Naive thymus-derived CD4-positive, alpha-beta T cell (primary cell): ENCODE measurements at places on chromosomes 1 and 21.
A peak's percentile ranks its signal among the peaks of the same experiment; 100 is the strongest.

DNA sequence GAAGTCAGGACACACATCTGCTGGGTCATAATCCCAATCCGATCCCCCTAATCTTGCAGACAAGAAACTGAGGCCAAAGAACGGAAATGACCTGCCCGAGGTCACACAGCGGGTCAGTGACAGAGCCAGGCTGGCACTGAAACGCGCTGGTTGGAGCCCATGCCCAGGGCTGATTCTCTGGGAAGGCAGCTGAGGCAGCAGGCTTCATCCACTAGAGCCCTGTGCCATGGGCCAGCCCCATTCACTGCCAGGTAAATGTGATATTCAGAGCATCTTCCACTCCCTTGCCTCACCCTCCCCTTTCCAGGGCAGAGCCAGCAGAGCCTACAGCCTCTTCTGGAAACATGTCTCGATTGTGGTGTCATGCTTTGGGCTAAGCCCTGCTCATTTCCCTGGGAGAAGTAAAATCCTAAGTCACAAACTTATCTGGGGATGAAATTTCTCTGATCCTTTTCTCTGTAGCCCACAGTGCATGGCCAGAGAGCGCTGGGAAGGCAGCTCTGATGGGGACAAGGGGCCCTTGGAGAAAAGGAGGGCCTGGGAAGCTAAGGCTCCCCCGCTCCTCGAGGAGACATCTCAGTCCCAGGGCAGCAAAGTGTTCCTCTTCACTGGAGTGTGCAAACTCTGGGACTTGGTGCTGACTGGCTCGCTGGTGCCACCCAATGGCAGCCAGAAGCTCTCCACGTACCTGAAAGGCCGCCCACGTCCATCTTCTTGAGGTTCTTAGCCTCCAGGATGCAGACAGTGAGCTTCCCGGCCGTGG is 110.4 kb downstream of the SYT2 start:
- DNase-seq = no peak

DNA sequence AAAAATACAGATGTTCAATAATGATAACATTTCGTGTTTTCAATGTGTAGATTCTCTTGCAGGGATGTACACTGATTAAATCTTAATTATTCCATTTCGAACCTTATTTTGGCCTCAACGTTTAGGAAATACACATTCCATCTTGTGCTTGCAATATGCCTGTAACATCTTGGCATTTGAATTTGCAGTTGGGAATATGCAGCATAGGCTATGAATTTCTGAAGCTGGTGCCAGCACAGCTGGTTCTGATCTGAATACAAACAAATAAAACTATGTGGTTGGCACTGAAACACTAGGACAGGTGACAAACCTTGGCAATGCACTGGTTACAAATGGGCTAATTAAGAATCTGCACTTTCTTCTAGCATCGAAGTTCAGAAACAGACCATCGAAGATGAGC is 108.4 kb downstream of the ERG start:
- no peak for DNase-seq

GRCh38 chr1:232589812-232590743 is 39.9 kb downstream of the SIPA1L2 start:
- DNase-seq = no peak

GRCh38 chr21:42381347-42381984 is 14.4 kb downstream of the TMPRSS3 start:
- DNase-seq = no peak

GRCh38 chr1:62790716-62791115 is 6.8 kb downstream of the ATG4C start:
- no peak for DNase-seq

GRCh38 chr1:102163799-102164198 is 167.1 kb upstream of the OLFM3 start:
- DNase-seq = no peak

- no peak for DNase-seq
Observed at GRCh38 chr1:41650028-41650880, 165.8 kb upstream of the EDN2 start.

GRCh38 chr1:67561704-67562113 is 123.3 kb upstream of the GADD45A start:
- peak; percentile 80 for DNase-seq

- DNase-seq = no peak
Observed at GRCh38 chr1:180387413-180387812, 115.0 kb downstream of the ACBD6 start.

DNA sequence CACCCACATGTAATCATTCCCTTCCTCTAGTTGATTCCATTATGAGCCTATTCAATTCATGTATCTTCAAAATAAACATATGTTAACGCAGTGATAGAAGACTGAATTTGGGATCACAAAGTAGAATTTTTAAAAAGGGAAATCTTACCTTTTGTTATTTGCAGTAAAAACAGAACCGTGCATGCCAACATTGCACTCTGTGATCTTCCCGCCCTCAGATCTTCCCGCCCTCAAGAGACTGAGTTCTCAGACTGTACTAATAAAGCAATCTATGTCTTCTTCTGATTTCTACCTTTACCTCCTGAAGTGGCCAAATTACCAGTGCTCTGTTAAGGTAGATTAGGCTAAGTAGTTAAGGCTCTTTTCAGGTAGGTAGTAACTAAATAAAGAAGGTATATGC is 3.6 kb upstream of the SUCO start:
- DNase-seq = no peak

DNA sequence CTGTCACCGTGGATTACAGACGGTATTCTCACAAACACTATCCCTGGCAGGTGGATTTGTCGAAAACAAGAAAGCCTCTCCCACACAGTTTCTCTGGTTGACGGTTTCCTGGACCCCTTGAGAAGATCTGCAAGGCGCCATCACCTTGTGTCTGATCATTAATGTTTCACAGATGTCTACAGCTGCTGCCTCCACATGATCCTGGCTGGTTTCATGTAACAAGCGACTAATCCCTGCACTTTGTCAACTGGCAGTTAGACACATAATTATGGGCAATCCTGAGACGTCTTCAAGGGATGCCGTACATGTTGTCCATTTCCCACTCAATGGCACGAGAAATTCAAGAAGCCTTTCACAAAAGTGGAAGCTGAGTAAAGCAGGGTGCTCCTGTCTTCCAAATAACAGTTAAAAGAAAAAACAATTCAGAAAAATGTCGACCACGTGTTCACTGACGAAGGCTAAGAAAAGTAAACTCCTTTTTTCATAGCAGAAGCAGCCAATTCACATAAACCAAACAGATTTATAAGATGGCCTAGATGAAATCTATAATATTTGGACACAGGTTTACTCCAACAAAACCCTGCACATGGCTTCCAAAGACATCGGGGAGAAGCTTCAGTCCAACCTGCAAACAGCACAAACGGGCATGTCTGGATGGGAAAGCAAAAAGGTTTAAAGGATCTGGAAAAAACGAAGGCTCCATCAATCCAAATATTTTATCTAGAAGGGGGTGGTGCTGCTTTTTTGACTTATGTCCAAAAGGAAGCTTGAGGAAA is 52.2 kb downstream of the CAPZB start:
- no peak for DNase-seq

GRCh38 chr1:89669441-89669840 is 36.5 kb downstream of the LRRC8C start:
- DNase-seq = no peak

GRCh38 chr1:116966791-116967190 is 34.8 kb upstream of the CD101 start:
- no peak for DNase-seq

GRCh38 chr1:163273766-163274441 is 47.9 kb upstream of the NUF2 start:
- DNase-seq = no peak

DNA sequence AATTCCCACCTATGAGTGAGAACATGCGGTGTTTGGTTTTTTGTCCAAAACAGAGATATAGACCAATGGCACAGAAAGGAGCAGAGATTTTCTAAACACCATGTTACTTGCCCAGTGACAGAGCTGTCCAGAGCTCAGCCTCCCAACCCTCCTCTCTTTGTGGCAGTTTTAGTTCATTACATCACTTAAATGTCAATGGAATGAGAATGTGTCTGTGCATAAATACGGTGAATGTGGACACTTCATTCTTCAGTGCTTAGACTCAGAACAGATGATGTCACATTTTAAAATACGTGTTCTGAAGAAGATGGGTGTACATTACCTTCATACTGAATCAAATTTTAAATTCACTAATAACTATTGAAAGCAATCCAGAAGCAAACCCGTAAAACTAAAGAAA is 374.9 kb downstream of the DSCAM start:
- DNase-seq = no peak

- no peak for DNase-seq
Observed at GRCh38 chr1:222801067-222801466, 13.8 kb upstream of the DISP1 start.

- no peak for DNase-seq
Observed at GRCh38 chr1:170240409-170240808, 94.7 kb downstream of the NTMT2 start.

GRCh38 chr1:45116340-45116739 is 90.1 kb downstream of the ZSWIM5 start:
- peak; percentile 43 for DNase-seq

DNA sequence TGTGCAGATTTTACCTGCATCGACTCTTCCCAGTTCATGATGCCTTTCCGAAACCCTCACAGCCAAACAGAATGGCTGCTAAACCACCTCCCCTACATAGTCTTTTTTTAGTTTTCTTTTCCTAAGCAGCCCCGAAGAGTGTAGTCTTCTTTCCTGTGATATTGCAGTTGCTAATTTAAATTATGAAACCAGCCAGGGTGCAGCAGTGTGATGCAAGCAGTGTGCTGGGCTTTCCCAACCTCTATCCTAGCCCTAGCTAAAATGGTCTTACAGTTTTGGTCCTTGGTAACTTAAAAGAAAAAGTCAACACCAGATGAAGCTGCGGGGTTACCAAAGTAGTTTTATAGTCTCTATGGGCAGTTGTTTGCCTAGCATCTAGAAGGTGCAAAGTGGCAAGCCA is 82.0 kb upstream of the GCLM start:
- no peak for DNase-seq

- DNase-seq = no peak
Observed at GRCh38 chr1:10934150-10934818, 78.2 kb upstream of the TARDBP start.

- no peak for DNase-seq
Observed at GRCh38 chr1:5501206-5501930, 490.9 kb downstream of the NPHP4 start.

DNA sequence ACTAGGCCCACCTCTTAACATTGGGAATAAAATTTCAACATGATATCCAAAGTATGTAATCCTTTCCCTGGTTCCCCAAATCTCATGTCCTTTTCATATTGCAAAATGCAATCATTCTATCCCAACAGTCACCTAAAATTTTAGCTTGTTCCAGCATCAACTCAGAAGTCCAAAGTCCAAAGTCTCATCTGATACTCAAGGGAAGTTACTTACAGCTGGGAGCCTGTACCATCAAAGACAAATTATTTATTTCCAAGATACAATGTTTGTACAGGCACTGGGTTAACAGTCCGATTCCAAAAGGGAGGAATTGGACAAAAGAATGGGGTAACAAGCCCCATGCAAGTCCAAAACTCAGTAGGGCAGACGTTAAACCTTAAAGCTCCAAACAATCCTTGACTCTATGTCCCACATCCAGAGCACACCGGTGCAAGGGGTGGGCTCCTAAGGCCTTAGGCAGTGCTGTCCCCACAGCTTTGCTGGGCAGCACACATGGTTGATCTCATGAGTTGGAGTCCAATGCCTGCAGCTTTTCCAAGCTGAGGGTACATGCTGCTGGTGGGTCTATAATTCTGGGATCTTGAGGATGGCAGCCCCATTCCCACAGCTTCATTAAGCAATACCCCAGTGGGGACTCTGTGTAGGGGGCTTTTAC is 78.8 kb downstream of the DDAH1 start:
- DNase-seq = no peak

DNA sequence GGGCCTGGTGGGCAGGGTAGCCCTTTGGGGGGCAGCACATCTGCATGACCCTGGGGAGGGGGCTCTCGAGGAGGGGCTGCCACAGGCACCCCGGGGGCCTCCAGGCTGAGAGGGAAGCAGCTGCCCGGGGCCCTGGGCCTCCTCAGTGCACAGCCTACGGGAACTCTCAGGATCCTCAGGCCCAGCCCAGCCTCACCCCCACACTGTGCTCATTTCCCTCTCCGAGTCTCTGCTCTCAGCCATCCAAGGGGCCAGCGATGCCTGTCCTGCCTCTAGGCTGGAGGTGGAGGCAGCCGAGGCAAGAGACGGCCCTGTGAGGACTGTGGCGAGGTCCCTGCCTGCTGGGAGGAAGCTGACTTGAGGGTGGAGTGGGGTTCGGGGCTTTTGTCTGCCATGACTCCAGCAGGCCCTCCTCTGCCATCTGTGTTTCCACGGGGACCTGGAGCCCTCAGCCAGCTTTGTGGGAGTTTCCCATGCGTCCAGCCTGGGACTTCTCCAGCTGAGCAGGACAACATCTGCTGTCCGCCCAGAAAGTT is 7.2 kb upstream of the PLEKHG5 start:
- no peak for DNase-seq

DNA sequence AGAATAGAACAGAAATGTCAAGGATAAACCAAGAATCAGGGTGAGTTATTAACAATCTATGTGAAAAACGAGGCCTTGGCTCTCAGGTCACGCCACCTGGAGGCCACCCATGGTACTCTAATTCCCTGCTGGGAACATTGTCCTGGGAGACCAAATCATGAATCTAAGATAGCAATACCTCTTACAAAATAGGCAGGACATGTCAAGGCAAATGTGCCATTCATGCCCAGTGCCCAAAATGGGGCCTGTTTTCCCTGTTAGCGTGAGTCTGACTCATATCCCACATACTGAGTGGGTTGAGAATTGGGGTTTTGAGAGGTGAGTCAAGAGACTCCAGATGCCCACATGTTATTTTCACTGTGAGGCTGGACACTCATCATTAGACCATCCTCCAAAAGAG is 380.8 kb downstream of the HHIPL2 start:
- DNase-seq = no peak
